ENCODE measurements at places on chromosomes 2 and 18.
A peak's percentile ranks its signal among the peaks of the same experiment; 100 is the strongest.

DNA sequence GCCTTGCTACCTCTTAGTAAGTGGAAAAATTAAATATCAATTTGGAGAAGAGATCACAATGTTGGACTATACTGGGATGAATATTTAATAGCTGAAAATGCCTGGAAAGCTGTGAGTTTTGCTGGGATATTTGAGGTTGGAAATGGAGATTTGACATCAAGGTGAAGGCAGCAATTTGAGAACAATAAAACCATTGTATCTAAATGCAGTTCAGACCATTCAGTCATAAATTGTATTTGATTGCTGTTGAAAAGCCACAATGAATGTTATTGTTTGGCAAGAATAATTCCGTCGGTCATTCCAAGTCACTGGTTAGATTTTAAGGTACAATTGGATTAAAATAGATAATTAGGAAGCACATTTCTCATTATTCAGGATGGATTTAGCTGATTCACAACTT lies 325.6 kb downstream of the HRH4 start:
- no peak overlapping the region for H3K4me3 ChIP-seq
- no peaks in the 10 kb centered on the region for H3K4me1 ChIP-seq
- no peak overlapping the region for H3K27ac ChIP-seq

DNA sequence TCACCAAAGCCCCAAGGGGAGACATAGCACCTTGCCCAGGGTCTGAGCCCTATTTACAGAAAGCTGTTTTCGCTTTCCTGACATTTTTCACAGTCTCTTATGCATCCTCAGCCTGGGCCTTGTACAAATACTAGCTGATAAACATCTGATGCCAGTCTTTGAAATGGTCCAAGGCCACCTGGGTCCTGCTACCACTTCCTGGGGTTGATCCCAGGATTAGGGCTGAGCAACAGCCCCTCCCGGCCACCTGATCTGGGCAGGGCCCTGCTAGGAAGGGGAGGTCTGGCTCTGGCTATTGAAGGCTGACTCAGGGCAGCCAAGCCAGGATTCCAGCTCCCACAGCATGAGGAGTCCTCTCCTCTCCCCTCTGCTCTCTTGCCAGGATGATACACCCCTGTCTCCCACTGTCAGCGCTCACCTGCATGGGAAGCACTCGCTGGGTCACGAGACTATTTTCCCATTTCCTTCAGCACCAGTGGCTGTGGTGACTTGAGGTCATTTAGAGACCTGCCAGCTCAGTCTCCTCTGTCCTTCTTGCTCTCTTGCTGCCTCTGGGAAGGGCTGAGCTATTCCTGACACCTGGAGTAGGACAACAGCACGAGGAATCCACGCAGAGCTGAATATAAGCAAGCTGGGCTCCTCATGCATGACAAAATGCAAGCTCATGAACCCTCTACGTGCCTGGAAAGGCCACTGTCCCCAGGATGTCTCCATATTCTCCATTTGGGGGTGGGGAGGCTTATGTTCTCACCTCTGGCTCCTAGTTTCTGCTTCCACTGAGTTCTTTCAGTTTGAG lies 53.0 kb upstream of the LGALSL start:
- H3K36me3 ChIP-seq = peaks cover 2% of the 10 kb centered on the region
- no peak for DNase-seq
- no peak overlapping the region for H3K27ac ChIP-seq
- H3K27me3 ChIP-seq = peaks cover 10% of the 10 kb centered on the region
- peaks cover 3% of the 10 kb centered on the region for H3K4me1 ChIP-seq

GRCh38 chr18:26228562-26229260 lies 2.5 kb downstream of the TAF4B start:
- H3K36me3 ChIP-seq = no peaks in the 10 kb centered on the region
- H3K4me3 ChIP-seq = peak overlapping the region; percentile 96
- no peaks in the 10 kb centered on the region for H3K27me3 ChIP-seq
- no peak for DNase-seq
- peak overlapping the region; percentile 98 for H3K27ac ChIP-seq
- H3K4me1 ChIP-seq = peaks cover 37% of the 10 kb centered on the region

GRCh38 chr2:66824926-66825325 lies 390.0 kb downstream of the MEIS1 start:
- H3K27me3 ChIP-seq = peaks cover 2% of the 10 kb centered on the region
- H3K27ac ChIP-seq = no peak overlapping the region
- H3K4me1 ChIP-seq = no peaks in the 10 kb centered on the region
- peaks cover 1% of the 10 kb centered on the region for H3K36me3 ChIP-seq
- H3K4me3 ChIP-seq = no peak overlapping the region

DNA sequence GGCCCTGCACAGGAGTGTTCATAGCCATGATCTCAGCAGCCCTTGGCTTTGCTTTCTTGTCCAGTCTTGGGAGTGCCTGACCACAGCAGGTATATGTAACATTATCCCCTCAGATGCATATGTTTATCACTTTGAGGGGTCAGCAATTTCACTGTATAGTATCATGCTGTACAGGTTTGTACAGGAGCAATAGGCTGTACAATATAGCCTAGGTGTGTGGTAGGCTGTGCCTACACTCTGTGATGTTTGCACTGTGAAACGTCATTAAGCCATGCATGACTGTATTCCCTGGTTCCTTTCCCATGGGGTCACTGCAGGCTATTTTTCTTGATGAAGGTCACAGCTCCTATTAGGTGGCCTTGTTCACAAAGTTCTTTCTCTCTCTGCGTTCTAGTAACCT lies 4.7 kb upstream of the IL36G start:
- peaks cover 16% of the 10 kb centered on the region for H3K27me3 ChIP-seq
- no peak for DNase-seq
- H3K27ac ChIP-seq = no peak overlapping the region
- peaks cover 3% of the 10 kb centered on the region for H3K4me1 ChIP-seq
- no peak overlapping the region for H3K4me3 ChIP-seq
